ENCODE measurements at places on chromosomes 7 and 10.

DNA sequence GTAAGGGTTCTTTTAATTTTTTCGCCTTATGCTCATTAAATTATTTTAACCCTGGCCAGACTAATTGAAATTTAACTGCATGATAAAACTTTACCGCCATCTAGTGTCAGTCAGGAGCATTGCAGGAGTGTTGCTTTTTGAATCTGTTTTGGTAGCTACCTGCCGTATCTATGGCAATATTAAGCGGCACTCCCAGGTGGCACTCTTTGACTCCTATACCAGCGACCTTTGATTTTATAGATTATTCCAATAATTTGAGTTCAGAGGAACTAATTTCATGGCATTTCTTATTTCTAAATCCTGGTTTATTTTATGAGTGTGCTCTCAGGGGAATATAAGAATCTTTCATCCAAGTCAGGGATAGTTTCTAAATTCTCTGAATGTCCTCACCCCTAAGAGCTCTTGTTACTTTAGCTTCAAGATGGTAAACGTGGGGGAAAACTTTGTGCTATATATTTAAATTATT, 198.9 kb downstream of the REEP3 start:
- DNase-seq: no peak

DNA sequence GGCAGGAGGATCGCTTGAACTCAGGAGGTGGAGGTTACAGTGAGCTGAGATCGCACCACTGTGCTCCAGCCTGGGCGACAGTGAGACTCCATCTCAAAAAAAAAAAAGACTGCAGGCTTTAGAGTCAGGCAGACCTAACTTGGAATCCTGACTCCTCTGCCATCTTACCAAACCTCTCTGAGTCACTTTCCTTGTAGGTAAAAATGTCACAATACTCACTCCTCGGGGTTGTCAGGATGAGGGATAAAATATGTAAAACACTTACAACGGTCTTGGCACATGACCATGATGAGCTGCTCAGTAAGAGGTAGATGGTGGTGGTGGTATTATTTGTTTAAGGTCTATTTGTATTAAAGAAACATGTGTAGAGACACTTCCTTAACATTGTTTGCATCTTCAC, 154.1 kb upstream of the PDE1C start:
- no peak for DNase-seq

DNA sequence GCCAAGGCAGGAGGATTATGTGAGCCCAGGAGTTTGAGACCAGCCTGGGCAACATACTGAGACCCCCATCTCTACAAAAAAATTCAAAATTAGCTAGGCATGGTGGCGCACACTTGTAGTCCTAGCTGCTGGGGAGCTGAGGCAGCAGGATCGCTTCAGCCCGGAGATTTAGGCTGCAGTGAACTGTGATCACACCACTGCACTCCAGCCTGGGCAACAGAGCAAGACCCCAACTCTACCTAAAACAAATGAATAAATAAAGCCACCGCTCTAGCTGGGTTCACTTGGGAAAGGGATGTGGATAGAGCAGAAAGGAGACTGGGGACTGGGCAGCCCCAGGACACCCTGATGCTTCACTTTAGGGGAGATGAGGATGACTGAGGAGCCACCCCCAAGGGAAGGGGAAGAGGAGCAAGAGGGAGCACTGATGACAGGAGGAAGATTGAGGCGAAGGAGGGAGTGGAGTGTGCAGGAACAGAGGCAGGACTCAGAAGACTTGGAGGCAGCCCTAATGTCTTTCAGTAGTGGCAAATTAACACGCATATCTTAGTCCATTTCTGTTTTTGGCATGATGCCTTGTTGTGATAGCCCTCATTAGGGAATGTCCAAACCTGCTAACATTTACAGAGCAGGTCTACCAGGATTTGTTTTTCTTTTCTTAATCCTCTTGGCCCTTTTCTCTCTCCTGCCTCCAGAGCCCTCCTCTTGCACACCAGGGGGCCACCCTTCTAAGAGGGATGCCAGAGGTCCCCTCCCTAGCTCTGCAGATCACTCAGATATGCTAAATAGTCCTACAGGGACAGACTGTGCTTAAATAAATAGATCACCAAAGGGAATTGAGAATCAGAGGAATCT, 88.3 kb downstream of the C10orf105 start:
- no peak for DNase-seq

DNA sequence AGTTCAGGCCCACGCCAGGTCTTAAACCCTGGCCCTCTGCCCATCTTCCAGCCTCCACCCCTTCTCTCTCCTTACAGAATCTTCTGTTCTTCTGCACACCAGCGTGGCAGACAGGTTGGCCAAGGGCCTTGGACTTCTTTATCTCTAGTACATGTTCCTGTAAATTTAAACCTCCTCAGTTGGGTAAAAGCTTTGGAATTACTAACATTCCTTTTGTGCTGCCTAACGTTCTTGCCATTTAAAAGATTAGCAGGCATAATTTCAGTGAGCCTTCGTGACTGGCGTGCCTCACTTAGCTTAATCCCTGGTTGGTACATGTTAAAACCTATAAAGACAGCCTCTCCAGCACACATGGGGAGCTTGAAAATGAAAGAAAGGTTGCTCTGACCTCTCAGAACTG, 192.2 kb downstream of the CUX1 start:
- no peak for DNase-seq
